Kasumi-1 (cell line): ENCODE measurements at places on chromosomes 1 and 21.

GRCh38 chr1:196677781-196678509 lies 26.1 kb downstream of the CFH start:
- DNase-seq, result no peak

DNA sequence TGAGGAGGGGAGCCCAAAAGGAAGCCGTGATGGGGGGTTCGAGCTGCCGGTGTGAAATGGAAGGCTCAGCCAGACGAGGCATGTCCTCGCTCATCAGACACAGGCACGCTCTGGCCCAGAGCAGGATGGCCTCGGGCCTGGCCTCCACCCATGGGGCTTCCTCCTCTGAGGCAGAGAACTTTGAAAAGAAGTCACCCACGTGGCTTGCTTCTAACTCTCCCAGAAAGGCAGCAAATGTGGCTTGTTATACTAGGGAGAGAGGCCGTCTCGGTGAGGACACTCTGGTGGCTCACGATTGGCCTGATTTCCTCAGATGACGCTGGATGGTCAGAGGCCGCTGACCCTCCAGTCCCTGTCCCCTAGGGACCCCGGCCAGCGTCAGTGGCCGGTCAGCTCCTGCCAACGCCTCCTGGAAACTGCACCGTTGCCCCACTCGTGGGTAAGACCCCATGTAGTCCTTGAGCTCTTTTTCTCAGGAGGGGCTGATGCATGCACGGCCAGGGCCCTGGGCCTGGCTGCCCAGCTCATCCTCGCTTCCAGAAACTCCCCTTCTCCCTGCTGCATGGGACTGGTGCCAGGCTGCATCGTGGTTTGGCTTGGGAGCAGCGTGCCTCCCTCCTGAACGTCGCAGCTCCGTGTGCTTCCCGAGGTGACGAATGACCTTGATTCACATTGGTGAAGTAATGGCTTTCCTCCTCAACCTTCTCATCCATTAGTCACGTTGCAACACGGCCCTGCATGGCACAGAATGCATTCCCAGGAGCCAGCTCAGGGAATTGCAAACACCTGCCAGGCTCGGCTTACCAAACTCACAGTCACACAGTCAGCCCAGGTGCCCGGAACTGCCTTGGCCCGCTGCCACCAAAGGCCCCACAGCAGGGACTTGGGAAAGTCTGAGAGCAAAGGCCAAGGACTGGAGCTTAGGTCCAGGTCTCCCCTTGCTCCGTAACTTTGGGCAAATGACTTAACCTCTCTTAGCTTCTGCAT lies 58.8 kb downstream of the TOMM20 start:
- no peak for DNase-seq

- DNase-seq, result no peak
Measured at GRCh38 chr1:177256153-177257075, 85.7 kb downstream of the BRINP2 start.

GRCh38 chr1:58879464-58879863 lies 95.6 kb upstream of the JUN start:
- DNase-seq, result no peak

GRCh38 chr21:45253180-45253579 lies 34.5 kb downstream of the POFUT2 start:
- DNase-seq, result no peak

- DNase-seq, result no peak
Measured at GRCh38 chr1:76687307-76688175, 179.7 kb upstream of the ST6GALNAC5 start.

- DNase-seq, result no peak
Measured at GRCh38 chr21:29667651-29668050, 272.1 kb downstream of the GRIK1 start.

- no peak for DNase-seq
Measured at GRCh38 chr1:154759196-154759595, 110.9 kb downstream of the KCNN3 start.

DNA sequence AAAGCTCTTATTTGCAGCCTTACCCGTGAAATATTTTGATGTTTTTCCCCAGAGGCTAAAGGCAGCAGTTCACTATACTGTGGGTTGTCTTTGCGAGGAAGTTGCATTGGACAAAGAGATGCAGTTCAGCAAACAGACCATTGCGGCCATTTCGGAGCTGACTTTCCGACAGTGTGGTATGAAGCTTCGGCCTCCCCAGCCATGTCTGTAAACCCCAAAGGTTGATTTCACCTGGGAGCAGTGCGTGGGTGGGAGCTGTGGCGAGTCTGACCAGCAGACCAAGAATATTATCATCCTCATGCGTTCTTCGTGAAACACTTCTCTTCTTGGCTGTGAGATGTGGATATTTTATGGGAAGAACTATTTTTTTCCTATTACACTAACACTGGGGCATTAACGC lies 3.6 kb downstream of the CENPS start:
- DNase-seq, result no peak

- DNase-seq, result peak; percentile 63
Measured at GRCh38 chr1:62407398-62408009, 29.3 kb upstream of the USP1 start.

DNA sequence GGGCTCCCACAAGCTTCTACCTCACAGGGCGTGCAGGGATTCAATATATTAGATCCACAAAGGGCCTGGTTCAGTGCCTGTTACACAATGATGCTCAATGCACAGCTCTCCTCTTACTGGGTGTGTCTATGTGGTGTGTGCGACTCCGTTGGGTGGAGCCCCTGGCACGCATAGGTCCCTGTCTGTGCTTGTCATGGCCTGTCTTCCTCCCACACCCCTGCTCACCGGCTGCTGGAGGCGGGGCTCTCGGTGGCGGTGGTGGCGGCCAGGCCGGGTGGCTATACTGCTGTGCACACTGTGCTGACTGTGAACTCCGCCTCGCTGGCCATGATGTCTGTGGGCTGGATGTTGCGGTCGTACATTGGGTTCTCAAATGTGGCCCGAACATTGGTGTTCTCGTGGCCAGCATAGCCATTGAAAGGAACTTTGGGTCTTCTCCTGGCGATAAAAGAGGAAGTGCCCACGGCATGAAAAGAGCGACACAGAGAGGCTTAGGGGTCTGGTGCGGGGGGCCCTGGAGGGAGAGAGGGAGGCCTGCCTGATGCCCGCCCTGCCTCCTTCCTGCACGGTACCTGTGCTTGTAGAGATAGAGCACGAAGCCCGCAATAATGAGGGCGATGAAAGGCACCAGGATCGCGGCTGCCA lies 46.9 kb downstream of the ZSCAN20 start:
- DNase-seq, result peak; percentile 3

DNA sequence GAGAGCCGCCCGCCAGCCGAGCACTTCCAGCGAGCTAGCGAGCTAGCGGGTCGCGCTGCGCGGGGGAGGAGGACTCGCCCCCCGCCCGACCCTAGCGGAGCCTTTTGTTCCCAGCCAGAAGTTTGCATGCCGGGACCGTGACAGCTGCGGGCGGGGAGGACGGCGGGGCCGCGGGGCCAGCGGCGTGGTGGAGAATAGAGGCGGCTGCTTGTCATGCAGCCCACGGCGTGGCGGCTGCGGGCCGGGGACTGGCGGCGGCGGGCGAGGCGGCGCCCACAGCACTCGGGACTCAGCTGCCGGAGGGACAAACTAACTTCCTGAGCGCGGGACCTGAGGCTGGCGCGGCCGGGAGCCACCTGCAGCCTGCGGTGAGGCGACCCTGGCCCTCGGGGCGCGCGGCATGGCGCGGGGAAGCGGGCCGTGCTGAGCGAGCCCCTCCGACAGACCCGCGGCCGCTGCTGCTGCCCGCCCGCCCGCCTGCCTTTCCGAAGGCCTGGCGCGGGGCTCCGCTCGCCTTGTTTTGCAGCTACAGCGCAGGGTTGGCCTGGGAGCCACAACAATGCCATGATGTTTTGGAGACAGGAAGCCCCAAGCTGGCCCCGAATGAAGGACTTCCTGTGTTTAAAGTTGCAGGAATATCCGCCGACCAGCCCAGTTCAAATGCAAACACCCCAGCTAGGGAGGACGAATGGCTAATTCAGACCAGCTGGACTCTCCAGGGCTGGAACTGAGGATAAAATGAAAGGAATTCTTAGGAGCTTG lies 82.2 kb upstream of the BMP8A start:
- no peak for DNase-seq

DNA sequence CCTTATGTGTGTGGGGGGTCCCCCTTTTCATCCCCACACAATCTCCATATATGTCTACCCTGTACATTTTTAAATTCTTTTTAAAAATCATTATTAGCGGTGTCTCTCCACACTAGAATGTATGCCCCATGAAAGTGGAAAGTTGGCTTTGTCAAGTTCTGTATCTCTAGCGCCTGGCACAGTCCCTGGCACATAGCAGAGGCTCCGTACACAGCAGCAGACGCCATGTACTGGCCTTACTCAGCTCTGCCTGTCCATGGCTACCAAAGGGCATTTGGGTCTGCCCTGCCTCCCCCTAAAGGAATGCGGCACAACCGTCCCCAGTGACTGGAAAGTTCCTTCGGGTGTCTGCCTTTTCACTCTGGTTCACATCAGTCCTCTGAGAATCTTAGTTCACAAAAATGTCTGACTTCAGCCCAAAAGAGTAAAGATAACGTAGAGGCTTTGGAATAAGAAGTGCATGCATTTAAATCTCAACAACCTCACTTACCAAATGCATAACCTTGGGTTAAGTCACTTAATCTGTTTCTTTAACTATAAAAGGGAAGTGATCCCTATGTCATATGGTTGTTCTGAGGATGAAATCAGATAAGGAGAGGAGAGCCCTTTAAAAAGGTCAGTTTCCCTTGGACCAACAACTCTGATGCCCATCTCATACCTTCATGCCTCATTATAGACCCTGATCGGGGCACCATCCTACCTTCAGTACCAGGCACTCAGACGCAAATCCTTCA lies 61.1 kb downstream of the CD46 start:
- no peak for DNase-seq

DNA sequence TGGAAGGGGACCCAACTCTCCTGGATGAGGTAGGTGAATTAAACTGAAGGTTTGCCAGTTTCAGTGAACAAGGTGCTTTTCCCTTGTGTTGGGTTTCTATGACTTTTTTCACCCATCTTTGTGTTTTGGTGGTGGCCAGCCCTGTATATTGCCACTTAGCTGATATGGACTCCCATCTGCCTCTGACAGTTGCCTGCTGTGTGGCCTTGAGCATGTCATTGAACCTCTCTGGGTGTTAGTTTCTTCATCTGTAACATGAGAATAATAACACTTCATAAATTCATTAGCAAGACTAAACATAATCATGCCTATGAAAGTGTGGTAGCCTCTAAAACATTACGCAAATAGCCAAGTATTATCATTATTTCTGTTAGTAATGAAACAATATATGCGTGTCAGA lies 141.7 kb downstream of the PBX1 start:
- no peak for DNase-seq

- DNase-seq, result peak; percentile 49
Measured at GRCh38 chr1:59666106-59666505, 148.6 kb upstream of the HOOK1 start.

GRCh38 chr1:44650159-44650831 lies 24.0 kb downstream of the TMEM53 start:
- DNase-seq, result no peak
